ENCODE measurements at places on chromosomes 2 and 18.

- DNase-seq = no peak
Observed at GRCh38 chr2:36439084-36439483, 83.5 kb downstream of the CRIM1 start.

GRCh38 chr2:240387669-240388358 is 47.6 kb upstream of the GPC1 start:
- peak; percentile 75 for DNase-seq

DNA sequence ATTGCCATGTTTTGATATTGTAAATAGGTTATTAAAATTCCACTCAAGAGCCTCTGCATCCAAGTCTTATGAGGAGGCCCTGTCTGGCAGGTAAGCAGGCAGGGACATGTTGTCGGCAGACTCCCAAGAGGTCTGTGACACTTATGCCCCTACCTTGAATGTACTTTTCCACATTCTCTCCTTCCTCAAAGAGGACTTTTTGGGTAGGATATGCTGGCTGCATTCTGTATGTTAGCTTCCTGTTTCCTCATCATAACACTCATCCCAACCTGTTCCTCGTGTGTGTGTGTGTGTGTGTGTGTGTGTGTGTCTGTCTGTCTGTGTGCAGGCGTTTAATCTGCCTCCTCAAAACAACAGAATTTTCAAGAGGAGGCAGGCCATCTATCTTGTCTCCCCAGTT is 75.3 kb downstream of the USP40 start:
- no peak for DNase-seq

DNA sequence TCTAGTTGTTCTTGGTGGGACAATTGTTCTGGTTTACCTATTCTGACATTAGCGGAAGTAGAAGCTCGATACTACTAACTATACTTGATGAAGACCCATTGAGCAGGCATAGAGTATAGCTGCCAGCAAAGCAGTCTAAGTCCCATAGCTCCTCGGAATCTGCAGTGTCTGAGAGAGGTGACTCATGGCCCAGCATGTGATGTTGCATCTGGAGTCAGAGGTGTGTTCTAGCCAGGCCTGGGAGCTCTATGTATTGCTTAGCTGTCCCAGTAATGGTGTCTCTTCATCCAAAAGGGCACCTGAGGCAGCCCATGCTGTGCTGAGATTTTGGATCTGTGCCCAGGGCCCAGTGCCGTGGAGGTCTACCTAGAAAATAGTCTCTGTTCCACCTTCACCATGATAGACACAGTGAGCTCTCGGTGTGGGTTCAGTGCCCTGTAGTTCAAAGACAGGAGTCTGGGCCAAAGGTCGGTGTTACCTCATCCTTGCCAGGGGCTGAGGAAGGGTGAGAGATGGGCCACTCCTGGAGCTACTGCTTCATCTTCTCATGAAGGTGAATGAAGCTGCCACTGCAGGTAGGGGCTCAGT is 47.3 kb downstream of the MEX3C start:
- DNase-seq = no peak

DNA sequence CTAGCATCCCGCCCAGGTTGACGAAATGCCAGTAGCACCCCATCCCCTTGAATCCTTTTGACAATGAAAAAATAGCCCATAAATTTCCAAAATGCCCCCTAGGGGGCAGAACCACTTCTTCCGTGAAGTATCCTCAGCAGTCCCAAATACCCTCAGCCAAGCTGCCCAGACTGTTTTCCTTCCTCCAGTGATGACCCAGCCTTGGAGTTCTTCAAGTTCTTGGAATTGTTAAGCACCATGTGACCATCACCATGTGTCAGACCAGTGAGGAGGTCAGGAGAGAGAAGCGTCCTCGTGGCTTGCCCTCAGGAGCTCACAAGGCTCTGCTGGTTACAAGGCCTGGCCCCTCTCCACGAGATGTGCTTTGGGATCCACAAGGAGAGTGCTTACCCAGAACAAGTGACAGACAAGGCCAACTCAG is 1.4 kb upstream of the SLC23A3 start:
- DNase-seq = peak; percentile 63

- DNase-seq = no peak
Observed at GRCh38 chr18:45342166-45342565, 273.1 kb upstream of the SLC14A2 start.

- no peak for DNase-seq
Observed at GRCh38 chr2:69316550-69316949, 70.5 kb downstream of the GFPT1 start.

GRCh38 chr2:21276163-21276562 is 152.4 kb downstream of the TDRD15 start:
- no peak for DNase-seq

DNA sequence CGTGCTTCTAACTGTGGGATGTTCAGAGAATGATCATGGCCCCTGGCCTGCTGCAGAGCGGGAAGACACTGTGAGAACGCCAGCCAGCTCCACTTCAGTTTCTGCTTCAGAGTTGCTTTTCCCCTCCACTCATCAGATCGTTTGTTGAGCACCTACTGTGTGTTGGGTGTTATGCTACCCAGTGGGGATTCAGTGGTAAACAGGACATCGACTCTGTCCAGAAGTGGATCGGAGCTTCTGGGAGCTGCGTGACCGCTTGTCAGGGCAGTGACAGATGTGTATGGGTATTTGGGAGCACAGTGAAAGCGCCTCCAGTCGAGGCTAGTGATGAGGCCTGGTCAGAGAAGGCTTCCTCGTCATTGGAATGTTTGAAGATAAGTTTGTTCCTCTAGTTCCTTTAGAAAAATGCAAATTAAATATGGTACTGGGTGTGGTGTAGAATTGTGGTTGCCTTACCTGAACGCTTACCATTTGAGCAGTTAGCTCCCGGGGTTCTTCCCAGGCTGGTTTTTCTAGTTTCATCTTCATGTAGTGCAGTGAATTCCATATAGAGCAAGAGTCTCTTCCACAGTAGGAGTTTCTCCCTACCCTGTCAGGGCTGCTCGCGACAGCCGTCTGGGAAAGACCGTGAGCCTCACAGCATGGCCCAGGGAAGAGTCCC is 2.8 kb downstream of the RAB12 start:
- no peak for DNase-seq

DNA sequence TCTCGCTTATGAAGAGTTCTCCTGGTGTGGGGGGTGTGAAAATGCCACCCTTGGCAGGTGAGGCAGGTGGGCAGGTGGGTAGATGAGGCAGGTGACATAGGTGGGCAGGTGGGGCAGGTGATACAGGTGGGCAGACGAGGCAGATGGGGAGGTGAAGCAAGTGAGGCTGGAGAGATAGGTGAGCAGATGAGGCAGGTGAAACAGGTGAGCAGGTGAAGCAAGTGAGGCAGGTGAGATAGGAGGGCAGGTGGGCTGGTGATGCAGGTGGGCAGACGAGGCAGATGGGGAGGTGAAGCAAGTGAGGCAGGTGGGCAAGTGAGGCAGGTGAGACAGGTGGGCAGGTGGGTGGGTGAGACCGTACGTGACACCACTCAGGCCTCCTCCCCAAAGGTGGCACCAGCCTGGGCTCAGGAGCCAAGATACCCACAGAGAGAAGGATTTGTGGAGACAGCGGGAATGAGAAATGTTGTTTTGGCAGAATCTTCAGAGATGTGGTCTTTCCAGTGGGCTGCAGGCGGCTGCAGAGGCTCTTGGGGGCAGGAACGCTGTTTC is 232.3 kb upstream of the MYT1L start:
- DNase-seq = no peak

DNA sequence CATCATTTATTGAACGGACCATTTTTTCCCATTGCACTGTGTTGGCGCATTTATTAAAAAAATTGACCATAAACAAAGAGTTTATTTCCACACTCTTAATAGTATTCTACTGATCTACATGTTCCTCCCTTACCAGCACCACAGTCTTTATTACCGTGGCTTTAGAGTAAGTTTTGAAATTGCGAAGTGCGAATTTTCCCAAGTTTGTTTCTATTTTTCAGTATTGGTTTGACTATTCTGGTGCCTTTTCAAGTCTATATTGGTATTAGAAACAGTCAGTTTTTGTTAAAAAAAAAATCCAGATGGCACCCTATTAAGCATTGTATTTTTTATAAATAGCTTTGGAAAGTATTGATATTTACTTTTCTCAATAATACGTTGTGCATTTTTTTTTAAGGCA is 795.1 kb upstream of the HS6ST1 start:
- DNase-seq = no peak

- DNase-seq = no peak
Observed at GRCh38 chr2:239722760-239723470, 302.2 kb downstream of the NDUFA10 start.

DNA sequence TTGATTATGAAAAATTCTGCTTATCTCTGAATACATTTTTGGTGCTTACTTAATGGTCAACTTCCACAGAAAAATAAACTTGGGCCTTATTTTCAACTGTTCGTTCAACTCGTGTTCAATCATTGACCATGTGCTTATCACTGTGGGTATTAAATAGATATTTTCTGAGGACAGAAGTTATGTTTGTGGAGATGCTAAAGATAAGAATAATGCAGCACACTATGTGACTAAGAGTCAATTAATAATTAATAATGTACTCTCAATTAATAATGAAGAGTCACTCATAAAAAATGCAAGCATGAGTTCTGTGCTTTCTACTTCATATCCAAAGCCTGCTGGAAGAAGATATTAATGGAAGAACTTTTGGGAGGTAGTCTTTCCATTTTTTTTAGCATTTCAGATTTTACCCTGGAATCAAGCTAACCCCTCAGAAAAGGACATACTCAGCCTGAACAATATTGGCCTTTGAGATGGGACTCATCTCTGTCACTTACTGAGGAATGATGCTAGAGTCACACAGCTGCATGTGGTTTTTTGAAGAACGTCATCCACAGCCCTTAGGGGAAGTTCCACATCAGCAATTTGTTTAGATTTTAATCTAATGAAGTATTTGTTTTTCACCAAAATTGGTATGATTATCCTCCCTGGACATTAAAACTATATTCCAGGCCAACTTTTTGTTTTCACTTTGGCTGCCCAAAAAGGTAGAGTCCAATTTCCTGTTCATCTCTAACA is 191.9 kb upstream of the CRIM1 start:
- no peak for DNase-seq

DNA sequence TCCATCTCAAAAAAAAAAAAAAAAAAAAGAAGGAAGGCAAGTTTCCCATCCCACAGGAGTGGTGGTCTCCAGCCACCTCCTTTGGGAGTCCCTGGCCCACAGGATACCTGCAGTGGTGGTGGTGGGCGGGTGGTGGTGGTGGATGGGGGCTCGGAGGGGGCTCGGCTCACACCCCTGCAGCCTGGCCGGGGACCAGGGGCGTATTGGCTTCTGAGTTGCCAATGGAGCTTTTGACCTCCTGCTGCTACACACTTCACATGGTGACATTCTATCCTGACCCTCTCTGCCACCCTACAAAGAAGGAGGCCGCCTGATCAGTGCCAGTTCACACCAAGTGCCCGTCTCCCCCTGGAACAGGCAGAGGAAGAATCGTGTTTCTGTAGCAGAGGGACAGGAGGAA is 119.6 kb downstream of the NFATC1 start:
- DNase-seq = no peak

DNA sequence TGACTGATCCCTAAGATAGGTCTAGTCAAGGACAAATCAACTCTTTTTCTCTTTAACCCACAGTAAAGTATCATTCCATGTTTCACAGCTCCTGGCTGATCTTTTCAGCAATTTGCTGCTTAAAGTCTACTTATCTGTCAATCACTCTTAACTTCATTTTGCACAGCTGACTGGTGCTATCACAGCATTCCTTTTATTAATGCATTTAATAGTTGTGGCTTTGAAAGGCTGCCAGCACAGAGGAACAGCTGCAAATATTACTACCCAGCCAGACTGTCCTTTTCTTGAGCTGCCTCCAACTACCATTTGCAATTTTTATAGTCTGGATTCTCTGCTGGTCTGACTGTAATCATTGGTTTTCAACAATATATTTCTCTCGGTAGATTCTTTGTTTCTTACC is 303.5 kb downstream of the STK39 start:
- DNase-seq = no peak

DNA sequence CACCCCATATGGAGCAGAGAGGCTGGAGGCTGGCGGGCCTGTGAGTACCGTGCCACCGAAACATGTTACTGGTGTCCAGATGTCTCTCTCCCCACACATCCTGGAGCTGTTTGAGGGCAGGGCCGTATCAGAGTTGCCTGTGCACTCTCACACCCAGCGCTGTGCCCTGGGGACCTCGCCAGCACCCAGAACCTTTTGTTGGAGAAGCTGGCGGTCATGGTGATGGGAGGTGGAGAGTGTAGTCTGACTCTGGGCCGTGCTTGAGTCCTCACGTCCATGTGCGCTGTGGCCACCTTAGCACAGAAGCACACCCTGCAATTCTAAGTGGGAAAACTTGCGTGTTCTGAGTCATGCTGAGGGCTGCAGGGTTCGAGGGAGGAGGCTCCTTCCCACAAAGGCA is 259.2 kb downstream of the NDUFA10 start:
- DNase-seq = no peak

GRCh38 chr2:218030409-218031195 is 27.8 kb upstream of the TNS1 start:
- no peak for DNase-seq

DNA sequence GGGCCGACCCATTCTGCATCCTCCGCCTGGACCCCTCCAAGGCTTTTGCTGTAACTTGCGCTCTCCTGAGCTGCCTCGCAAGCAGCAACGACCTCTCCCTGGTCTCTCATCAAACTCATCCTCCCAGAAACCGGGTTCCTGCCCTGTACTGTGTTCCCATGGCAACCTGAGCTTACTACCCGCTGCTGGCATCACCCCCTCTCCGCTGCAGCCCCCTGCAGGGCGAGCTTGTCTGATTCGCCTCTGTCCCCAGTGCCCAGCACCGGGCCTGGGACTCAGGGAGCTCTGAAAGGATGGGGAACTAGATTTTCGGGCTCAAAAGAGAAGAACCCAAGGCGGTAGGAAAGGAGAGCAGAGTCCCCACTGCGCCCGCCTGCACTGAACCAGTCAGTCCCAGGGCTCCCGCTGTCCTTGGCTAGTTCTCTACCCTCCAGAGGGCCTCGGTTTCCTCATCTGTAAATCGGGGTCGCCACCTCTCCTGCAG is 463 bp downstream of the HS1BP3 start:
- DNase-seq = no peak

DNA sequence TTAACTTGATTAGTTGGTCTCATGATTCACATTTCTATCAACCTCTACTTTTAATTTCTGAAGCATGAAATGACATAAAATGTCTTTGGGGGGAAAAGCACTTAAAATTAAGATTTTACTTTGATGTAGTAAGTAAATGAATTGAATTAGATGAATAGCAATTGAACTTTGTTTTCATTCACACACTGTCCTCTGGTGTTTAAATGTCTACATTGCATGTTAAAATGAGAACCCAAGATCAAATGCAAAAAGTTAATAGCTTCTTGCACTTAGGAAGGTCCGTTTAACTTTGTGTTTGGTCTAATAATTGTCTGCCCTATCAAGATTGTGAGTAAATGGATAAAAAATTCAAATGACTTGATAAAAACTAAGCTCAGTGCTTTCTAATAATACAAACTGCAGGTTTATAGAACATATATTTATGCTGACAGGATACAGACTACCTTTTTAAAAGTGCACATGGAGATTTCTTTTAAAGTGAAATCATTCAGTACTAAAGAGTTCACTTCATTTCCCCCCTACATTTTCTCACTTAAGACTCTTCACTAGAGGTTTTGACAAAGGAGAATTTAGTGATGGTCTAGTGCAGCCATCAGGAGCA is 156.2 kb upstream of the NABP1 start:
- no peak for DNase-seq

GRCh38 chr18:10140461-10141282 is 226.9 kb downstream of the VAPA start:
- no peak for DNase-seq

GRCh38 chr2:23250371-23250770 is 134.6 kb upstream of the KLHL29 start:
- no peak for DNase-seq
